ENCODE measurements at places on chromosomes 16 and 17.
A peak's percentile ranks its signal among the peaks of the same experiment; 100 is the strongest.

- H3K4me3 ChIP-seq = peak overlapping the region; percentile 64
- peak overlapping the region; percentile 76 for H3K27ac ChIP-seq
- H3K27me3 ChIP-seq = no peaks in the 10 kb centered on the region
- no peak for DNase-seq
These were observed 1.6 kb downstream of the MSRB1 start for GRCh38 chr16:1941162-1942046.

- H3K36me3 ChIP-seq = no peaks in the 10 kb centered on the region
- H3K4me3 ChIP-seq = no peak overlapping the region
- peaks cover 72% of the 10 kb centered on the region for H3K4me1 ChIP-seq
- DNase-seq = no peak
- no peaks in the 10 kb centered on the region for H3K27me3 ChIP-seq
- H3K27ac ChIP-seq = peak overlapping the region; percentile 82
These were observed 6.5 kb downstream of the FMNL1 start for GRCh38 chr17:45227926-45228762.

DNA sequence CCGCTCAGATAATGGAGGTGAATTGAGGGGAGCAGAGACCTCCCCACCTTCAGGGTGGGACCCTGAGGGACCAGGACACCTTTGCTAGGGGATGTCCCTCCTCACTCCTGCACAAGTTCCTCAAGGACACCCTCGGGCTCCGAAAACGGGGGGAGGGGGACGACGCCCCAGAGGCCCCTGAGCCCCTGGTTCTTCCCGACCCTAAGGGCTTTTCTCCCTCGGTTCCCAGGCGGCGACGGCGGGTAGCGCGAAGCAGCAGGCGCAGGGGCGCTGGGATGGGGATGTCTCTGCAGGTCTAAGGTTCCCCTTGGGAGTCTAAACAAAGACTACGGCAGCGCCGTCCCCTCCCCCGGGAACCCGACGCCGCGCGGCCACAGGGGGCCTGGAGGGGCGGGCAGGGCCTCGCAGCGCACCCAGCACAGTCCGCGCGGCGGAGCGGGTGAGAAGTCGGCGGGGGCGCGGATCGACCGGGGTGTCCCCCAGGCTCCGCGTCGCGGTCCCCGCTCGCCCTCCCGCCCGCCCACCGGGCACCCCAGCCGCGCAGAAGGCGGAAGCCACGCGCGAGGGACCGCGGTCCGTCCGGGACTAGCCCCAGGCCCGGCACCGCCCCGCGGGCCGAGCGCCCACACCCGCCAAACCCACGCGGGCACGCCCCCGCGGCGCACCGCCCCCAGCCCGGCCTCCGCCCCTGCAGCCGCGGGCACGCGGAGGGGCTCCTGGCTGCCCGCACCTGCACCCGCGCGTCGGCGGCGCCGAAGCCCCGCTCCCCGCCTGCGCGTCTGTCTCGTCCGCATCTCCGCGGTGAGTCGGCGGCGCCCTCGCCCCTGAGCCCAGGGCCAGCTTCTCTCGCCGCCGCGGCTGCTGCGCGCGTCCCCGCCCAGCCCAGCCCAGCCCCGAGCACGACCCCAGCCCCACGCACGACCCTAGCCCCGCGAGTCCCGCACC lies 36.7 kb upstream of the NDRG4 start:
- DNase-seq = peak; percentile 36
- peak overlapping the region; percentile 86 for H3K4me3 ChIP-seq
- peaks cover 15% of the 10 kb centered on the region for H3K27me3 ChIP-seq
- peak overlapping the region; percentile 95 for H3K27ac ChIP-seq
- no peaks in the 10 kb centered on the region for H3K4me1 ChIP-seq

DNA sequence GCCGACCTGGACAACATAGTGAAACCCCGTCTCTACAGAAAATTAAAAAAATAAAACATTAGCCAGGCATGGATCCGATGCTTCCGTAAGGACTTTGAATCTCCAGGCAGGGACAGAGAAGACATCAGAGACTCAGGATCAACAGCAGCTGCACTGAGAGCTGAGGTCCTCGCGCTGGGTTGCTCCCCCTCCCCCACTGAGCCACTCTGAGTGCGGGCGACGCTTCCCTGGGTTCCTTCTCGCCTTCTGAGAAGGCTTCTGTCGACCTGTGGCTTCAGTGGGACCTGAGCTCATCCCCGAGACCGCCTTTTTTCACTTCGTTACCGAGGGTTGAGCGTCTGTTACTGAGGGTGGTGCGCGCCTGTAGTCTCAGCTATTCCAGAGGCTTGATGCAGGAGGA lies 20.4 kb downstream of the ACTG1 start:
- DNase-seq = no peak
- H3K4me3 ChIP-seq = no peak overlapping the region
- peaks cover 12% of the 10 kb centered on the region for H3K27me3 ChIP-seq
- peaks cover 14% of the 10 kb centered on the region for H3K4me1 ChIP-seq
- H3K27ac ChIP-seq = no peak overlapping the region

GRCh38 chr16:55369151-55369550 lies 45.1 kb downstream of the IRX6 start:
- H3K27ac ChIP-seq = peak overlapping the region; percentile 68
- no peaks in the 10 kb centered on the region for H3K4me1 ChIP-seq
- H3K36me3 ChIP-seq = no peaks in the 10 kb centered on the region
- DNase-seq = no peak
- H3K27me3 ChIP-seq = no peaks in the 10 kb centered on the region
